Renal cortical epithelial cell (primary cell): ENCODE measurements at places on chromosomes 1 and 21.

DNA sequence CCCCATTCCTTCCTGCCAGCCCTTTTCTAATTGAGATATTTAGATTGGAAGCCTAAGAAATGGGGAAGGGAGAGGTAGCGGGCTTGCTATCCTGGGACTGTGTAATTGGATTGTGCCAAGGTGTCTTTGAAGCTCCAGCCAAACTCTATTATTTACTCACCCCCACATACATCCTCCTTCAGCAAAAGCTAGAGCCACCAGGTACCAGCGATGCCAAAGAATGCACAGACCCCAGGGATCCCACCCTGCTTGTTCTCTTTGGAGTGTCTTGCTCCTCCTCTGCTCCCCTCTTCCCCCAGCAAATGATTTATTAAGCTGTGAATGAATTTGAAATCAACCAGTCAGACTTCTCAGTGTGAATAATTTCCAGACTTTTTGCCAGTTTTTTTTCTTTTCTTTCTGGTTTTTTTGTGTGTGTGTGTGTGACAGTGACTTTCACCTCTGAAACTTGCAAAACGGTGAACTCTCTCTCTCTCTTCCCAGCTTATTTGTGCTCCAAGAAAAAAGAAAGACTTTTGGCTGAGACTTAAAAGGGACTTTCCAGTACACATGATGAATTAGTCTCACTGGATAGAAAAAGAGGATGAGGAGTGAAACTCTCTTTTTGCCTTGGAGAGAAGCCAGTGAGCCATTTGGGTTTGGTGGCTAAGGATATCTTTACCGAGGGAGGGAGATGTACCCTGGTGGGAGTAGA is 1.8 kb downstream of the VASH2 start:
- DNase-seq = no peak

- DNase-seq = no peak
These were observed 19.9 kb upstream of the HMGCL start for GRCh38 chr1:23845163-23845562.

DNA sequence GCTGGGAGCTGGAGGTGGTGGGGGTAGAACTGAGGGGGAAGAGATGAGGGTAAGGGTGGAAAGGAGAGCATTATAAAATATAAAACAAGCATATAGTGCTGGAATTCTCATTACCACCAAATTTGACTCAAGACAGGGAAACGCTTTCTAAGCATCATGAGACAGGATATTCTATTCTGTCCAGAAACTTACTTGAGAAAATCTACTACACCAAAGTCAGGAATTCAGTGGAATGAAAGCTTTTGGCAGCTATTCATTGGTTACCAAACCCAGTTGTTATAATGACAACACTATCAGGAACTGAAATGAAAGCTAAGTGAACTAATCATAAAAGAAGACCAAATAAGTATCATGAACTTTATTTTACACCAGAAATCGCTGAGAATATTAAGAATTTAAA is 14.5 kb downstream of the AIDA start:
- DNase-seq = no peak

GRCh38 chr21:46116189-46116775 is 18.4 kb downstream of the COL6A2 start:
- no peak for DNase-seq

DNA sequence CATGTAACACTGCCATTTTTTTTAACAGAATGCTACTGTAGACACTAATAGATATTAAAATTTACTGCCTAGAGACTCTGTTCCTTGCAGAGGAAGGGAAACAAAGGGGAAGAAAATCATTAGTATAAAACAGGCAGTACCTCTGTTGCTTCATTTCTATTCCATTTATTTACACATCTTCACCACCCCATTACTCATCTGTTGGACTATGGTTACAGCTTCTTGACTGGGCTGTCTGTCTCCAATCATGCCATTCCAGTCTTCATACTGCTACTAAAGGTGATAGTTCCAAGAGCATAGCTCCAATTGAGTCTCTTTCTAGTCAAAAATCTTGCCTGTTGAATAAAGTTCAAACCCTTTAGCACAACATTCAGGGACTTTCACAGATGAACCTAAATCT is 22.2 kb upstream of the GPR25 start:
- DNase-seq = peak; percentile 32

DNA sequence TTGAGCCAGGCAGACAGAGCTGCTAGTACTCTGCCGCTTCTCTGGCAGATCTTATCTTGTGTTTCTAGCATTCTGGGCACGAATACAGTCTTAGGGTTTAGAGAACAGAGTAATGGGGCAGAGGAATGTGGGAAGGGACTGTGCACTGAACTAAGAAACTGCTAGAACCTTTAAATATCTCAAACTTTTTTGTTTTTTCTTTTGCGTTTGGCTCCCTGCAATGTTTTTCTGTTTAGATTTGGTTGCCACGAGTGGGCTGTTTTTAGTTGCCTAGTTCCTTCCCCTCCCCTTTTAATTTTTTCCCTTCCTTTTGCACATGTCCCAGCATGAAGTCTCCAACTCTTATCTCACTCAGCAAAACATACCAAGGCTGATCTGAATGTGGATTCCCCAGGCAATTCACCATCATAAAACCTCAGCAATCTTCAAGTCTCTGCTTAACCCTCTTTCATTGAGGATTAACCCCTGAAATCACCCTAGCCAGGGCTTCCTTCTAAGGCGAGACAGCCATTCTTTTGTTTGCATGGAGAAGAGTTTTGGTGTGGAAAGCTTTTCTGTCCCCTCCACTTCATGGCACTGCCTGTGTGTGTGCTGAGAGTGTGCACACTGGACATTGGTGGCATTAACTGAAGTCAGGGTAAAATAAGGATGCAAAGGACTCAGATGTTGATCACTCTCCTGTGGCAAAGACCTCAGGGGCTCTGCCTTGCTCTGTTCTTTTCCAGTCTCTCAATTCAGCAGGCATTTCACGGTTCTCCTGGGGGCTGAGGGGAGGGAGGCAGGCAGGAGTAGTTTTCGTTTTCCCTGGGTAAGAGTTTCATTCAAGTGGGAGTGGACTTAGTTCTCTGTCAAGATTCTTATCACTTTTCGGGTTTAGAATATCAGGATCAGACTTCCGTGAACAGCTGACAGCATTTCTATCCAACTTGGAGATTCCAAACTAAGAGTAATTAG is 2.8 kb upstream of the ATF3 start:
- DNase-seq = no peak

- DNase-seq = no peak
These were observed 19.2 kb upstream of the RSPO1 start for GRCh38 chr1:37653906-37654305.

DNA sequence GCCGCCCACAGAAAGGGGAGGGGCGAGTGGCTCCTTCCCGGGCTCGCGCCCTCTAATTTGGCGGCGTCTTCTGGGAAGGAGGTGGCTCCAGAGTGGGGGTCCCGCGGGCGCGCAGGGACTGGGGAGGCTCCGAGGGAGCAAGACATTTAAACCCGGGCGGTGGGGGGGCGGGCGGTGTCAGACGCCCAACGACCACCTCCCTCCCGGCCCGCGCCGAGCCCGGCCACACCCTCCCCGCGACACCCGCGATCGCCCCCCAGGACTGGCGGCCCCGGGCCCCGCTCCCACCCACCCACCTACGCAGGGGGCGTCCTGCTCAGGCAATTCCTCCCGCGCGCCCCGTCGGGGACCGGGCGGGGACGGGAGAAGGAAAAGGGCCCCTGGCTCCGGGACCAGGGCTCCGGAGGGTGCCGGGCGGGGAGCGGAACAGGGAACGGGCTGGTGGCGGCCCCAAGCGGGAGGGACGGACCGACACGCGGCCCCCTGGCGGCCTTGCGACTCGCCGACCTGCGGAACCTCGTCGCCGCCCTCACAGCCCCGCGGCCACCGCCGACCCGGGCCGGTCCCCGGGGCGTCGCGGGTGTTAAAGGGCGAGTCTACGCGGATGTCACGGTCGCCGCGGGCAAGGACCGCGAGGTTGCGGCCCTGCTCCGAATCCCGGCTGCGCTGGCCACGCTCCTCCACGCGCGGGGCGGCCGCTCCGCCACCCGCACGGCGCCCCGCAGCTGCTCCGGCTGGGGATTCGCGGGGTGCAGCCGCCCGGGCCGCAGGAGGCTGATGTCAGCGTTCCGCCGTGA is 94.0 kb upstream of the FMN2 start:
- no peak for DNase-seq

- peak; percentile 39 for DNase-seq
These were observed 23.8 kb downstream of the PRDM2 start for GRCh38 chr1:13723810-13724209.

DNA sequence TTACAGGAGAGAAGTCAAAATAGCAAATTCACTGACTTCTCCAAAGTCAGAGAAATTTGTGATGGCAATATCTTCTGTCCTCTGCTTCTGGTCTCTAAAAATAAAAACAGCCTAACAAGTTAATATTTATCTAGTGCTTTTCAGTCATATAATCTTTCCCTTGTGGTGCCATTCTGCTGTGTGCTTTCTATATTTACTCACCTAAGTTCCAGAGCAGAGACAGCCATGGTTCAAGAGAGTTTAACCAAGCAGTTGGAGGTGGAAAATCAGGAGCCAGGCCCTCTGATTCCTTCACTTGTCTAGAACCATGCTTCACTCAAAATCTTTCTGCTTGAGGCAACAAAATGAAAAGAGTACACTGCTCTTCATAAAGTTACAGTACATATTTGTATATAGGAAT is 39.3 kb downstream of the BRINP2 start:
- DNase-seq = peak; percentile 29

DNA sequence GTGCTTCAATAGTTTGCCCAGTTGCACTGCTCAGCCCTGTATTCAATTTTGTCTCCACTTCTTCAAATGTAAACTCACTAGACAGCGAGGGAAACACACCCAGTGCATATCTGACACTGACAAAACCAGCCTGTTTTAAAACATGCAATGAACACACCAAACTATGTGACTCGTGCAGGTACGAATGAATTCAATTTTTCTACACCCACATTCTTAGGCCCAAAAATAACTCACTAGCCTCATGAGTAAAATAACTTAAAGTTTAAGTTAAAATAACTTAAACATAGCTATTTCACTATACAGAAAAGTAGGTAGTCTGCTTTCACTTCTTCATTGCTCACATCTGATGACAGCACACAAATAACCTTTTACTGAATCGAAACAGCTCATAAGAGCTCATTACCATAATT is 21.1 kb downstream of the TTC13 start:
- no peak for DNase-seq

- DNase-seq = peak; percentile 36
These were observed 20.1 kb downstream of the DYRK3 start for GRCh38 chr1:206655471-206655882.

- DNase-seq = no peak
These were observed 86.9 kb upstream of the KCNE2 start for GRCh38 chr21:34276711-34277425.
